Ureter (tissue), 1 donor: ENCODE measurements at places on chromosomes 5 and 9. TPM values are rescaled to one million over a fixed set of nuclear protein-coding genes. Genes with fewer than 3 reads are reported as not detected.

- DNase-seq, result no peak
Observed at GRCh38 chr5:171310212-171310818, 1.3 kb downstream of the TLX3 start.

- DNase-seq, result no peak
Observed at GRCh38 chr5:134462761-134463160, 51.1 kb upstream of the CDKN2AIPNL start.

- DNase-seq, result no peak
Observed at GRCh38 chr5:131281868-131282234, 18.0 kb downstream of the CDC42SE2 start.

DNA sequence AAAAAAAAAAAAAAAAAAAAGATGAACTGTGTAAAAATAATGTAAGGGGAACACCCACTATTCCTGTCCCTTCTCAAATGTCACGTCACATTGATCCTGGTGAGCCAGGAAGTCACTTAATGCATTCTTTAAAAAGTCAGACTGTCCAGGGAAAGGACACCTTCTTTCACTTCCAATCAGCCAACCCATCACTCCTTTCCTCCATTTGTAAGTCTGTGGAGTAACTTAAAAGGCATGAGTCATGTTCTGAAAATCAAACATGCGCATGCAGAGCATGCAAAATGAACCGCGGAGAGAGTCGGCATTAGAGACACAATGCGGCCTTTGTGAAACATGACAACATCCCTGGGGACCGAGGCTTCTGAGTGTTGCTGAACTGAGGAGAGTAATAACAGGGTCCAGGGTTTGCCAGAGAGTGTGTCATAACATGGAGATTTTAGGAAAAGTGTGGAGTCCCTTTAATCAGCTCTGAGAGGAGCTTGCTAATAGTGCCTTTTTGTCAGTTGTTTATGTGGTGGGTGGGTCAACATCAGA lies 77.6 kb upstream of the SEMA6A start:
- DNase-seq, result peak; percentile 47

DNA sequence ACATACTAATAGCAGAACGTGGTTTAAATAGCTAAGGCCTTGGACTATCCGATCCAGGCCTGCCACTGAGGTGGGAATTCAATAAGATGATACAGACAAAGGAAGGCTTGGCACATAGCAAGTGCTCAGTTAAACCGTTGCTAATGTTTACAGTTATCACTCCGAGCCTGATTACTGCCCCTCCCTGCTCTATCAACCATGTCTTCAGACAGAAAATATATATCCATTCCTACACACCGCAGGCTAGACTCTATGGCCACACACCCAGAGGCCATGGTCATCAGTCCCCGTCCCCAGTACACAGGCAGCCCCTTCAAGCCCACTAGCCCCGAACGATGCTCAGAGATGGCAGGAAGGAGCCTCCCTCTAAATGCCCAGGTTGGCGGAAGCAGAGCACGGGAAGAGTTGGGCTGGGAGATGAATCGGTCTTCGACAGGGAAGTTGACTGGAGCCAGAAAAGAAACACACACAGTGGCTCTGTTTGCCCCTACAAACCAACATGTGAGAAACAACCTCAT lies 49.7 kb upstream of the STXBP1 start:
- no peak for DNase-seq

GRCh38 chr9:72292874-72293607 lies 72.0 kb downstream of the ZFAND5 start:
- DNase-seq, result peak; percentile 55

PCDHB5 gene
- total RNA-seq, result 2.9 TPM
